Thoracic aorta (tissue), 2 donors: ENCODE measurements at places on chromosomes 3 and 15. TPM values are rescaled to one million over a fixed set of nuclear protein-coding genes. Genes with fewer than 3 reads are reported as not detected.

The RPL32 gene
- 867 TPM for total RNA-seq

DNA sequence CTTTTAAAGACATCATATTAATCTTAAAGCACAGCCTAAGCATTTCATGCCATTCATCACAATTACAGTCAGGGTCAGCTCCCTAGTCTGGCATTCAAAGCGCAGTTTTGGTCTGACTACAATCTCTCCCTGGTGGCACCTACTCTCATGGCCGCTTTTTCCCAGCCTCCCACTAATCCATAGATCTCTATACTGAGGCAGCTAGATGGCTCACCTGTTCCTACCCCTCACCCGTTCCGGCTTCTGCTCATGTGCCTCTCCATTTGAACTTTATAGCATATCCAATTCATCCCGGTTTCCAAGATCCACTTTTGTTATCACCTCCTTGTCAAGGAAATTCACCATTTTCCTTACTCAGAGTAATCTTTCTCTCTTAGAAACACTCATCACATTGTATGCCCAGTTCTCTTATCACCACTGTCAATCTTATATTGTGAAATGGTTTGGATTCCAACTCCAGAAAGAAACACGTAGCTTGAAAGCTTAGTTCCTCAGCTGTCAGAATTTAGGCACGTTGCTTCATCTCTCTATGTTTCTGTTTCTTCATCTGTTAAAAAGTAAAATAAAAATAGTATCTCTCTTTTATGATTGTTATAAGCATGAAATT, 220.0 kb upstream of the UBE2E2 start:
- no peak for DNase-seq

The NOX5 gene
- total RNA-seq, result 0.54 TPM

The RASGRF1 gene
- not detected for total RNA-seq

The CHAC1 gene
- total RNA-seq, result 3.9 TPM

GRCh38 chr3:72470904-72471417, 377.3 kb downstream of the SHQ1 start:
- DNase-seq, result no peak

DNA sequence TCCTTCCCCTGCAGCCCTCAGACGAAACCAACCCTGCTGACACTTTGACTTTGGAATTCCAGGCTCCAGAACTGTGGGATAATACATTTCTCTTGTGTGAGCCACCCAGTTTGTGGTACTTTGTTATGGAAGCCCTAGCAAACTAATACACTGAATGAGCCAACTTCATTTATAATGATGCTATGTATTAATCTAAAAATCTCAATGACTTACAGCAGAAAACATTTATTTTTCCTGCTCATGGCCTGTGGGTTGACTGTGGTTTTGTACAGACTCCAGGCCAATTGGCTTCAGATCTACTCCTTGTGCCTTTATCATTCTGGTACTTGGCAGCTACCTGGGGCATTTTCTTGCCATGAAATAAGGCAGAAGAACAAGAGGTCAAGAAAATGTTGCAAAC, 152.4 kb downstream of the EBLN2 start:
- no peak for DNase-seq

The MOBP gene
- total RNA-seq, result not detected

The SYNPR gene
- total RNA-seq, result not detected

The FBN1 gene
- 300 TPM for total RNA-seq

- DNase-seq, result peak; percentile 14
Observed at GRCh38 chr15:85800478-85801123, 5.9 kb upstream of the KLHL25 start.

GRCh38 chr15:101410612-101411011, 78.9 kb downstream of the PCSK6 start:
- DNase-seq, result no peak

- DNase-seq, result no peak
Observed at GRCh38 chr15:50925281-50925680, 16.8 kb downstream of the AP4E1 start.

The POLQ gene
- 0.42 TPM for total RNA-seq

GRCh38 chr3:140898340-140899180, 43.1 kb upstream of the SLC25A36 start:
- DNase-seq, result no peak

DNA sequence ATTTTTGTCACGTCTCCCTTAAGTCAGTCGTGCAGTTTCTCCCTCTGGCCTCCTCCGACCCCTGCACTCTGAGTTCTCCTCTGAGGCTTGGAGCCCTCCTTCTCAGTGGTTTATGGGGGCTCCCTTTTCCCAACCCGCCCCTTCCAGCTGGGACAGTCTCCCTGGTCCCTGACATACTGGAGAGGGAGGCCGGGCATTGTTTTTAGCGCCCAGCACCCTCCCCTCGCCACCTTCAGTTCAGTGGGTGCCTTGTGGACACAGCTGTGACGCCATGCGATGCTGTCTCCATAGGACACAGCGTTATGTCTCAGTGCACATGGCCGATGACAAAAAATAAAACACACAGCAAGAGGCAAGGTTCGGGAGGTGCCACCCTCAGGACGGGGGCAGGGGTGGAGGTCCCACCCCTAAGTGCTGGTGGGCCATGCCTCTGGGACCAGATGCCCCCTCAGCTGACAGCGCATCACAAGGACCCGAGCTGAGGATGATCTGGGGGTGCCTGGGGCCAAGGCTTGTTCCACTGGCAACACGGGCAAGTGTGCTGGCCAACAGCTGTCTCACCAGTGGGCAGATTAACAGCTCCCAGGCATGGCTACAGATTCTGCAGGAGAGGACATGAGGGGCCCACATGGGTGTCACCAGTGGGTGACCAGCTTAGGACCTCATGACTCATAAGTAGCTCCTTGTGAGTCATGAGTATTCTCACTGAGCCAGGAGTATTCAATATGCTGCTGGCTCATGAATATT, 81.6 kb downstream of the PLXNA1 start:
- DNase-seq, result no peak

DNA sequence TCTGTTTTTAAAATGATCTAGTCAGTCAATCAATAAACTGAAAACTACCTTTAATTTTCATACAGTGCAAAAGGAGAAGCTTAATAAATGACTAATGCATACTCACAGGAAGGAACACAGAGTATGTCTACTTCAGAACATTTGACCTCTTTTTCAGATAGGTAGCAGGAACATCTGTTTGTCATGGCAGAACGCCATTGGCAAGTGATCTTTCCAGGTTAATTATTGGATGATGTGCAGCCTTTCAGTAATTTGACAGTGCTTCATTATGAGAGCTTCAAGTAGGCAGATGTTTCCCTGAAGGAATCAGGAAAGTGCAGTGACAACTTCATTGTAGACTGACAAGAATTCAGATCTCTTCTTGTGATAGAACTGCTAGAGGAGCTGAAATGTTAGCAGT, 325.0 kb downstream of the OTOL1 start:
- DNase-seq, result no peak

GRCh38 chr15:34583399-34584329, at the start of gene GOLGA8B:
Gene GOLGA8B (minus strand): TSS chr15:34583651. CDS start chr15:34535912, 47,739 bp downstream.
- no peak for DNase-seq

DNA sequence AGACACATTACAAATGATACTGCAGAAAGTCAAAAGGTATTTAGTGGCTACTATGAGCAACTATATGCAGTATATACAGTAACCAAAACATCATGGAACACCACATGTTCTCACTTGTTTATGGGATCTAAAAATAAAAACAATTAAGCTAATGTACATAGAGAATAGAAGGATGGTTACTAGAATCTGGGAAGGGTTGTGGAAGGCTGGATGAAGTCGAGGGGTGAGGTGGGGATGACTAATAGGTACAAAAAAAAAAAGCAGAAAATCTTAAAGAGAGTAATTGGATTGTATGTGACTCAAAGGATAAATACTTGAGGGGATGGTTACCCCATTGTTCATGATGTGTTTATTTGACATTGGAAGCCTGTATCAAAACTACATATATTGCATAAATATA, 848.8 kb upstream of the GBE1 start:
- no peak for DNase-seq

- DNase-seq, result no peak
Observed at GRCh38 chr15:59340325-59340724, 32.3 kb downstream of the MYO1E start.

The EOMES gene
- 4.6 TPM for total RNA-seq

The LDHAL6B gene
- not detected for total RNA-seq

- no peak for DNase-seq
Observed at GRCh38 chr3:115671761-115672455, 48.6 kb downstream of the GAP43 start.

DNA sequence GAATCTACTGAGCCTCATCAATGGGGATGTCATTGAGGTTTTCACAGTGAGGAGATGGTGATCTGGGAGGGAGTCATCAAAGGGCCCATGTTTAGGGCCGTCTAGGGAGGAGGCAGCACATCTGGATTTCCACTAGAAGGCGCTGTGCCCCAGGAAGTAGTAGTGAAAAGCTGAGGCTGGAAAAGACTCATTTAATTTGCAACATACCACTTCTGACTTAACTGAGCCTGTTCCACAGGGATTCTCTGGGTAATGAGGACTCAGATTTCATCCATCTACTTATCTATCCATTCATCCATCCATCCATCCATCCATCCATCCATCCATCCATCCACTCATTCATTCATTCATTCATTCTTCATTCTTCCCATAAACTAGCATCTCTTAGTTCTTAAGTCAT, 17.4 kb upstream of the SHF start:
- DNase-seq, result no peak

The UBP1 gene
- 92.2 TPM for total RNA-seq

GRCh38 chr3:51384055-51384725, 901 bp upstream of the MANF start:
- no peak for DNase-seq

DNA sequence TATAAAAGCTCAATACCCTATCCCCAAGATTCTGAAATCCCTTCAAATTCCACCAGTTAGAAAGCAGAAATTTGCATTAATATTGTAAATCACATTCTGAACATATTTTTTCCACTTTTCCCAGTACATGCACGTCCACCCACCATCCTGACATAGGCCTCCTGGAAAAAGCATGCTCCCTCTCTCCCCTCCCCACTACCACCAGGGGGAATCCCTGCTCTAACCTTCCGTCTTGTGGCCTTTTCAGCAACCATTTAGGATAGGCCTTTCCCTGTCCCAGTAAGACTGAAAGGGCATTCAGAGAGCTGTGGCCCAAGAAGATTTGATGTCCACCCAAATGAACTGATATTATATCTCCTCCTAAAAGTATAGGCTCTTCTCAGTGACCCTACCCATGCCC, 182.1 kb downstream of the ARRDC4 start:
- no peak for DNase-seq

The APOD gene
- 153 TPM for total RNA-seq

The TNNC1 gene
- total RNA-seq, result 1.5 TPM

DNA sequence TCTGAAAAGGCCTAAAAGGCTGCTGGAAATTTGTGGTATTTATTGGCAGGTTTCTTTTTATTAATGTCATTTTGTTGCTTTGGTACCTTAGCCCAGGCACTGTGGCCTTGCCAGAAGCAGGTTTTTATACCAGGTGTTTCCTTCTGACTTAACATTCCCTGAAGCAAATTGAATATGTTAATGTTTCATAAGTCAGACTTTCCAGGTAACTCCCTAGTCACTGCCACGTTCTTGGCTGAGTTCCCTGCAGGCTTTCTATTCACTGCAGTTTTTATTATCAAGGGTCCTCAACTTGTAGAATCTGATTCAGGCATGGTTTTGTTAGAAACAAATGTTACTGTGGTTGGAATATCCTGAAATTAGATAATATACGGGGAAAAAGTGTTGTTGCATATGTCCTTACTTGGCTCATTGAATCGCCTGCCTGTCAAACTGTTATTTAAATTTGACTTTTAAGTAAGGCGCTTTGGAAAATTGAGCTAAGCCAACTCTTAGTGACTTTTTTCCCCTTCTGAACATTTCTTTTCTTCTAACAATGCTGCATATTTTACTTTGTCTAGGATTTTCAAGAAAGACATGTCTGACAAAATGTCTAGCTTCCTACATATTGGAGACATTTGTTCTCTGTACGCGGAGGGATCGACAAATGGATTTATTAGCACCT, 22.9 kb downstream of the ITPR1 start:
- no peak for DNase-seq
